ENCODE measurements at places on chromosomes 1 and 21. TPM values are rescaled to one million over a fixed set of nuclear protein-coding genes. Genes with fewer than 3 reads are reported as not detected.

Gene OR2T29
- 0.12 TPM for total RNA-seq

Gene GNG4
- total RNA-seq, result 0.56 TPM

Gene SPEN
- total RNA-seq, result 28.1 TPM

Gene RNF186
- 29.3 TPM for total RNA-seq

Gene SORT1
- 60.7 TPM for total RNA-seq

Gene SLC9A1
- total RNA-seq, result 12.8 TPM

Gene NES
- total RNA-seq, result 5.1 TPM

Gene PINK1
- total RNA-seq, result 19.4 TPM

Gene OR10Z1
- not detected for total RNA-seq

Gene HSPA6
- total RNA-seq, result 0.19 TPM

Gene FAM163A
- 0.12 TPM for total RNA-seq

Gene LCE1C
- total RNA-seq, result not detected

Gene HES3
- total RNA-seq, result not detected

Gene IGFN1
- total RNA-seq, result 12.2 TPM

Gene CFHR4
- total RNA-seq, result not detected

Gene TMEM125
- 49.6 TPM for total RNA-seq

Gene FAM131C
- total RNA-seq, result 0.85 TPM

Data from pancreas (tissue), 10 donors.